Lung microvascular endothelial cell (primary cell): ENCODE measurements at places on chromosomes 5 and 9. TPM values are rescaled to one million over a fixed set of nuclear protein-coding genes. Genes with fewer than 3 reads are reported as not detected.

The ATP6V1G1 gene
- total RNA-seq: 85.9 and 119 TPM in 2 replicates

The CCNJL gene
- 3.5 and 6.3 TPM in 2 replicates for total RNA-seq

The CER1 gene
- total RNA-seq: not detected in 2 replicates

The BTNL9 gene
- under 0.01 TPM in 2 replicates for total RNA-seq

The PTCD2 gene
- total RNA-seq: 1.7 and 2.2 TPM in 2 replicates

The SWI5 gene
- total RNA-seq: 17.5 and 19.6 TPM in 2 replicates

The IFNA5 gene
- total RNA-seq: not detected in 2 replicates

The TRPM6 gene
- total RNA-seq: under 0.01 and 0.22 TPM in 2 replicates

The NME5 gene
- total RNA-seq: 0.60 and 1.1 TPM in 2 replicates

The AGXT2 gene
- total RNA-seq: not detected in 2 replicates

The PCDHGC3 gene
- 10.2 and 10.9 TPM in 2 replicates for total RNA-seq

The OR2V1 gene
- total RNA-seq: not detected in 2 replicates
